Activated CD4-positive, alpha-beta T cell treated with anti-CD3 and anti-CD28 coated beads for 1 hour (primary cell): ENCODE measurements at places on chromosomes 11 and 22.

- no peak for DNase-seq
Measured at GRCh38 chr22:19853058-19853878, 1.4 kb downstream of the GNB1L start.

DNA sequence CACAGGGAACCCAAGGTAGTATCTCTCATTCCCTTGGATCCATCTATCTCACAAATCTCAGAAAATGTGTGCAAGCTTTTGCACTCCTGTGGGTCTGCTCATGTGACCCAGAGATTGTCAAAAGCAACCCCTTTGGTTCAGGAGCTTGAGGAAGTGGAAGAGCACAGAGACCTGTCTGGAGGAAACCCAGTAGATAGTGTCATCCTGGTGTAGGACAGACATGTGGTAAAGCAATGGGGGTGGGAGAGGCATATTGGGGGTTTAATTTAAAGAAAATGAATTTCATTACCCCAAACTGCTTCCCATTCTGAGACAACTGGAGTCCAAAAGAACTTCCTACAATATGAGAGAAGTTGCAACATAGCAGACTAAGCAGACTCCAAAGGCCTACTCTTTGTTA is 5.8 kb upstream of the MS4A14 start:
- no peak for DNase-seq

GRCh38 chr11:62547691-62548281 is 1.2 kb upstream of the AHNAK start:
- DNase-seq = no peak

- no peak for DNase-seq
Measured at GRCh38 chr11:48004456-48004855, 24.1 kb downstream of the PTPRJ start.

DNA sequence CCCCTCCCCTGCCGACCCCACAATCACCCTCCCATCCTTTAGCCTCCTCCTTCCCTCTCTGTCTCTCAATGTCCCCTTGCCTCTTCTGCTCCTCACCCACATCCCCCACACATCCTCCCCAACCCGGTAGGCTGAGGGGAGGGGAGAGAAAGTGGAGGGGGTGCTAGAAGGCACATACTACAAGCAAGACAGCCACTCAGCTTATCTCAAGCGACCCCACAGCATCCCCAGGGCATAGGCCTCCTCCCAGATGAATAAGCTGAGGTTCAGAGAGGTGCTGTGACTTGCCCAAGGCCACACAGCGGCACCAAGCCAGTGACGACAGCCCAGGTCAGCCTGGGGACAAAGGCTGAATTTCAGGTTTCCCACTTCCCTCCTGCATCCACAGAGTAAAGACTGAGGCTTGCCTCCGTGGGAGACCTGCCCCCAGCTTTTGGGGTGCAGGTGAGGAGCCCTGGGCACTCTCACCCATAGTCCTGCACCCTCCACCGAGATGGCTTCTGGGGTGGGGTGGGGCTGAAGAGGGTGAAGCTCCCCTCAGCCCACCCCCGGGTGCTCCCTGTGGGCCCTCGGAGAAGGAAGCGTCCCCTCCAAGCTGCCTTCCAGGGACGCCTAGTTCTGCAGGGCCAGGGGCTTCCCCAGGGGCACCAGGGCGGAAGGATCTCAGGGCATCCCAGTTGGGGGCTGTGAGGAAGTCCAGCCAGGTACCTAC is 511 bp downstream of the RAC2 start:
- DNase-seq = no peak

DNA sequence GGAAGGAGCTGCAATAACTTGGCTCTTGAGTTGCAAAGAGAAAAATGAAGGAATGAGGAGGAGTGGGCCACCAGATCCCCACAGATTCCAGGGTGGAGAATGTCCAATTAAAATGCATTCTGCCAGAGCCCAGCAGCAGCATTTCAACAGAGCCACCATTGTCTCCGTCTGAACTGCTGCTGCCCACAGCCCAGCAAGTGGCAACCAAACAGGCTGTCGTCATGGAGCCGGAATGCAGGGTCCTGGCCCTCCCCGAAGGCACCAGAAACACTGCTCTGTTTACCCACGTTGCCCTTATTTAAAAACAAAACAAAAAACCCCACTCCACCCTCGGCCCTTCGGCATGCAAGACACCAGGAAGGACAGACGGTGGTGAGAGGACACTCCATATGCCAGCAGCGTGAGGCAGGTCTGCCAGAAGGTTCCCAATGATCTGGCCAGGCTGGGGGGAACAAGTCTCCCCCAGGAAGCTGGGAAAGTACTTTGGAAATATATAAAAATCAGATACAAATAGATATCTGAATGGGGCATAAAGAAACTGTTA is 32.5 kb downstream of the PLEKHA7 start:
- no peak for DNase-seq

DNA sequence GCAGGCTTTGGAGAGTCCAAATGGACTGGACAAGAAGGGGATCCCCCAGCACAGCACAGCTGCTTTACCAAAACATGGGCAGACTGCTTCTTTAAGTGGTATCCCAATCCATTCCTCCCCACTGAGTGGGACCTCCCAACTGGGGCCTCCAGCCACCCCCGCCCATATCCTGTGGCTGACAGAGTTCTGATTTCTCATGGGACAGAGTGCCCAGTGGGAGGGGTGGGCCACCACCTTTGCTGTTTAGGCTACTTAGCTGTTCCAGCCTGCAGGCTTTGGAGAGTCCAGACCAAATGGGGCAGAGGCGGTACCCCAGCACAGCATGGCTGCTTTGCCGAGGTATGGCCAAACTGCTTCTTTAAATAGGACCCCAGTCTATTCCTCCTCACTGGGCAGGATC is 26.9 kb upstream of the DEUP1 start:
- DNase-seq = no peak

GRCh38 chr22:22721681-22722354 is 77.4 kb downstream of the GGTLC2 start:
- peak; percentile 37 for DNase-seq

- no peak for DNase-seq
Measured at GRCh38 chr11:133742353-133742752, 103.0 kb downstream of the SPATA19 start.

GRCh38 chr11:119885067-119885466 is 156.1 kb upstream of the NECTIN1 start:
- no peak for DNase-seq

DNA sequence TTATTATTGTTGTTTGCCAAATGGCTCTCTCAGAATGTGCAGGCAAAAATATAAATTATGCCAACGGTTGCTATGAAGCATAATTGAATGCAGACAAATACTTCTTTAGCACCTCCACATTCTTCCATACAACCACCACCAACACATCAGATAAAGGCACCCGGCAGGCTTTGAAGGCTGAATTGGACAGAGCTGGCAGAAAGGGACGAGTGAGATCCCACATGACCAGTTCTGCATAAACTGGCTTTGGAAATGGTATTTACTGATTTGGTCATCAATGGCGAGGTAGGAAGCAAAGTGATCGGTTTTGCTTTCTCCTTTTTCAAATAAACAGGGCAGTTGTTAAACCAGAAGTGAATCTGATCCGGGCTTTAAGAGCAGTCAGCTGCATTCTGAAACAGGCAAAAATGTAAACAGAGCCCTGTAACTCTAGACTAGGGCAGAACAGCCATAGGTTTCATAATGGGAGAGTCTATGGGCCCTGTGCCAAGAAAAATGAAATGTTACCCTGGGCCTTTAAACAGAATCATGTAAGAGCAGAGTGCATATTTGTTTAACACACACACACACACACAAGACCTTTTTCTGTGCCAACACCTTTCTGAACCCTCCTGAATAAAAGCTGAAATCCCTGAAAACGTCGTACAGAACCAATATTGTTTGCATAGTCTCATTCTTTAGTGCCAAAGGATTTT is 97.7 kb downstream of the MPPED2 start:
- DNase-seq = no peak

DNA sequence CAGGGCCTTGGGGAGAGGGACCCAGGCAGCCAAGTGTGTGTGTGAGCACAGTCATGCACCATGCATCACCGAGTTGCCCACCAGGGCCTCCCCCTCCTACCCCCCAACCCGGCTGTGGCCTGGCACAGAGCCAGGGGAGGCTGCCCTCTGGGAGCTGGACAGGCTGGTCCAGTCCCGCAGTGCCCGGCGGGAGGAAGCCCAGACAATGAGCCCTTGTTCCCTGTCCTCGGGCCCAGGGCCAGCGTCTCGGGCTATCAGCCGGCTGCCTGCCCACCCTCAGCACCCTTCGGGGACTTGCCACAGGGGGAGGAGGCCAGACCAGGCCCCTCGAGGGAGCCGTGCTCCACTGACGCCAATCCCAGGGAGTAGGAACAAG is 4.5 kb downstream of the LRRC75B start:
- DNase-seq = no peak

- DNase-seq = no peak
Measured at GRCh38 chr22:41603873-41604332, 14.3 kb upstream of the PMM1 start.

DNA sequence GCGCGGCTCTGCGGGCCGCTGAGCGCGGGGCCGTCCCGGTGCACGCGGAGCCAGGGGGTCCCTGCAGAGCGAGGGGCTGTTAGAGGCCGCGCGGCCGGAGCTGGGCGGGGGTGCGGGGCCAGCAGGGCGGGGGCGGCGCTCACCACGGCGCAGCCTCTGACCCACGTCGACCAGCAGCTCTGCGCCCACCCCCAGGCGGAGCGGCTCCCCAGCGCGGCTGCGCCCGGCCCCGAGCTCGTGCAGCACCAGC is 385 bp upstream of the SCO2 start:
- DNase-seq = no peak

DNA sequence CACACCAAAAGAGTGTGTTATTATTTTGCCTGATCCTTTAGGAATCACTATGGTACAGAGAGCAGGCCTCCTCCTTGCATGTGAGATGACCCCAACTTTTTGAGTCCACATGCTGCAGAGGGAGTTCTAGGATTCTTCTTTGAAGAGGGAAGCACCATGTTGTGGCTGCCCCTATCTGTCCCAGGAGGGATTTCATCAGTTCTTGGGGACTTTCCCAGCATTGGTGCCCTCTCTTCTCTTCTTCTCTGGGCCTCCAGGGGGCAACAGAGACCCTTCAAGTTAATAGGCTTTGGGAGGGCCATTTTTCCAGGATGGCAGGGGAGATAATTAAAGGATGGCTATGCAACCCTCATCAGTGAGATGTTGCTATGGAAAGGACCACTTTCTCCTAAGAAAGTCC is 3.6 kb downstream of the MMP1 start:
- no peak for DNase-seq

- no peak for DNase-seq
Measured at GRCh38 chr11:46345131-46345597, 2.1 kb upstream of the DGKZ start.
